ENCODE measurements at places on chromosomes 4 and X.

GRCh38 chrX:131617182-131617581 is 73.3 kb downstream of the OR13H1 start:
- DNase-seq = peak; percentile 79

GRCh38 chr4:177235026-177235425 is 74.6 kb upstream of the NEIL3 start:
- peak; percentile 81 for DNase-seq

GRCh38 chr4:38075370-38076152 is 115.4 kb downstream of the PTTG2 start:
- DNase-seq = no peak

DNA sequence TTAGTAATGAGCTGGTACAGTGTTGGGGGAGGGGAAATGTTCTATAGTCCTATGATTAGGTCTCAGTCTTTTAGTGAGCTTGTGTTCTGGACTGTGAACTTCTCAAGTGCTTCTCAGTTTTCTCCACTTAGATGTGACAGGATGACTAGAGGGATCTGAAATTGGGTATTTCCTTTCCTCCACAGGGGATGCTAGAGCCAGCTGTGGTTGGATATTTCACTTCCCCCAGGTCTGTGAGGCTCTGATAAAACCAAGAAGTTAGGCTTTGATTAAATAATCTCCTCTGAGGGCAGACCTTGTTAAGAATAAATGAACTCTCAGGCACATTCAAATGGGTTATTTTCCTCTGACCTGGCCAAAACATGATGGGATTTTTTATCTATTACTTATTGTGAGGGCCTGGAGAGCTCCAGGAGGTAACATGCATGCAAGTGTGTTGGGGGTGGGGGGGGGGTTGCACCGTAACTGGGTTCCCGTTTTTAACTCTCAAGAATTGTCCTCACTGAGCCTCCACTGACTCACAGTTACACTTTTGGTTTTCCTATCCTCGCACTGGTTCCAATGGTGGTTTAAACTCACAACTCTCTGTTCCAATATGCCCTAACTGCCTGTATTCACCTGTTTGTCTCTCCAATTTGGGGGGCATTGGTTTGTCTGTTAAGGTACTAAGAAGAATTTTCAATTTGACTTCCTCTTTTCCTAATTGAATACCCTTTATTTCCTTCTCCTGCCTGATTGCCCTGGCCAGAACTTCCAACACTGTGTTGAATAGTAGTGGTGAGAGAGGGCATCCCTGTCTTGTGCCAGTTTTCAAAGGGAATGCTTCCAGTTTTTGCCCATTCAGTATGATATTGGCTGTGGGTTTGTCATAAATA is 28.1 kb upstream of the GLRA3 start:
- DNase-seq = no peak

GRCh38 chr4:128865132-128865531 is 55.6 kb downstream of the JADE1 start:
- DNase-seq = no peak

- no peak for DNase-seq
Observed at GRCh38 chrX:46070421-46070820, 474.8 kb downstream of the ZNF674 start.

Measured in fibroblast of upper back skin (primary cell).